ENCODE measurements at places on chromosomes 16 and 17.

- no peak for DNase-seq
Measured at GRCh38 chr17:61729690-61730268, 133.5 kb downstream of the BRIP1 start.

- DNase-seq, result no peak
Measured at GRCh38 chr17:67021743-67022450, 22.5 kb upstream of the CACNG1 start.

DNA sequence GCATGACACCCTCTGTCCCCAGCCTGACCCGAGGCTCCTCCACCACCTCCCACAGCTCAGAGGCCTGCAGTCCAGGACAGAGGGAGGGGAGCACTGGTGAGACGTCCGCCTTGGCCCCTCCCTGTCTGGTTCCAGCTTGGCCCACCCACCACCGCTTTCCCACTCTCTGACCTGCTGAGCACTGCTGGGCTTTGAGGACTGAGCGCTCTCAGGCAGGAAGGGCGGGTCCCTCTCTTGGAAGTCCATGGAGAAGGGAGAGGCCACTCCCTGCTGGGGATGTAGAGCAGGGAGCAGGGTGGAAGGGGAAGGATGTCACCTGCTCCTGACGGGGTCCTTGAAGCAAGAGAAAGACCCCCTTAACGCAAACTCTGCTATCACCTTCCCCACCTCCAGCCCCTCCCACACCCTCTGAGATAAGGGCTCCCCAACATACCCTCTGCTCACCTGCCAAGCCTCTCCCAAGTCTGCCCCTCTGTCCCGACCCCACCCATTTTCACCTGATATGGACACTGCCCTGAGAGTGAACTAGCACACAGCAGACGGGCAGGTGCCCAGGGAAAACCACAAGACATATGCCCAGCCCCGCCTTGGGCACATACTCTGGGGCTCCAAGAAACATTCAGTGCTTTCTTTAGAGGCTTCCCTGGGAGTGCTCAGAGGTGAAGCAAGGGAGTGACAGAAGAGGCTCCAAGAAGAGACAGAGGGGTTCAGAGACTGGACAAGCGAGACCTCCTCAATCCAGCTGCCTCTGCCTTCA lies 1.4 kb downstream of the OSBPL7 start:
- no peak for DNase-seq

DNA sequence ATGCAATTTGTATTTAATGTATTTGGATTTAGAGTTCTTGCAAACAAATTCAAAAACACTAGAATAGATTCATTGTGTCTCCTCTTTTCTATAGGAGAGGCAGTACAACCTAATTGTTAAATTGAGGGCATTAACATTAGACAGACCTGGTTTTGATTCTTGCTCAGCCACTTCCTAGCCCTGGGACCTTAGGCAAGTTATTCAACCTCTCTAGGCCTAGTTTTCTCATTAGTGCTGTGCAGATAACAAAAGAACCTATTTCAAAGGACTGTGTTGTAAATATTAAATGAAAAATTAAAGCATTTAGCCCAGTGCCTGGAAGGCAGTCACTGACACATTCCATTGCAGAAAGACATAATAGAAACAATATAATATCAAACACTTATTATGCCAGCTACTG lies 22.0 kb upstream of the TAOK1 start:
- no peak for DNase-seq

DNA sequence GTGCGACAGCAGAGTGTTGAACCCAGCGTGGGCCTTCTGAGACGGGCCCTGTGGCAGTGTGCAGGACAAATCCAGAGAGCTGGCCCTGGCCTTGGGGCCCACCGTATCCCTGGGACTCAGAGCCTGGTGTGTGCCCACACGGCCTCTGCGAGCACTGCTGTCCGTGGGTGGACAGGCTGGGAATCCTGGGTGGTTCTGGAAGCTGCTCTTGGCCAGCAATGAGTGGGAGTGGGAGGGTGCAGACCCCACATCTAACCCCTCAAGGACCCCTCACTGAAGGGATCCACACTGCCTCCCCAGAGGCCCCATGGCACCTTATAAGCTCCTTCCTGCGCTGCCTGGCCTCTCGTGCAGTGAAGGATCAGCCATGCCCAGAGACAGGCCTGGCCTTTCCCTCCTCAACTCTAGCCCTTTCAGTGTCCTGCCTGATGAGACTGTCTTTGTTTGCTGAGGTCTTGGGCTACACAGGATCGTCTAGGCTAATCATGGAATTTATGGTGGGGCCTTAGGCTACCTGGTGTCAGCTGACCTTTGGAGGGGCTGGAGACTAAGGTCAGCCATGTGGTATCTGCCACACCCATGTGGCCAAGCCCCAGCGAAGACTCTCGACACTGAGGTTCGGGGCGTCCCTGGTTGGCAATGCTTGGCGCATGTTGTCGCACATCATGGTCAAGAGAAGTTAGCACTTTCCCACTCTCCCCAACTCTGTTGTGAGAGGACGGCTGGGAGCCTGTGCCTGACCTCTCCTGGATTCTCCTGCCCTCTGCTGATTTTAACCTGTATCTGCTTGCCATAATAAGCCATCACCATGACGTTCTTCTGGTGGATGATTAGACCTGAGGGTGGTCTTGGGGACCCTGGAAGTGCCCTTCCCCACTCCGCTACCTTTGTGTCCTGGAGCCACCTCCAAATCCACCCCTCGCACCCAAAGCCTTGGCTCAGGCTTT lies 16.4 kb upstream of the GINS2 start:
- no peak for DNase-seq

- no peak for DNase-seq
Measured at GRCh38 chr17:74745548-74746177, 2.8 kb upstream of the NHERF1 start.

DNA sequence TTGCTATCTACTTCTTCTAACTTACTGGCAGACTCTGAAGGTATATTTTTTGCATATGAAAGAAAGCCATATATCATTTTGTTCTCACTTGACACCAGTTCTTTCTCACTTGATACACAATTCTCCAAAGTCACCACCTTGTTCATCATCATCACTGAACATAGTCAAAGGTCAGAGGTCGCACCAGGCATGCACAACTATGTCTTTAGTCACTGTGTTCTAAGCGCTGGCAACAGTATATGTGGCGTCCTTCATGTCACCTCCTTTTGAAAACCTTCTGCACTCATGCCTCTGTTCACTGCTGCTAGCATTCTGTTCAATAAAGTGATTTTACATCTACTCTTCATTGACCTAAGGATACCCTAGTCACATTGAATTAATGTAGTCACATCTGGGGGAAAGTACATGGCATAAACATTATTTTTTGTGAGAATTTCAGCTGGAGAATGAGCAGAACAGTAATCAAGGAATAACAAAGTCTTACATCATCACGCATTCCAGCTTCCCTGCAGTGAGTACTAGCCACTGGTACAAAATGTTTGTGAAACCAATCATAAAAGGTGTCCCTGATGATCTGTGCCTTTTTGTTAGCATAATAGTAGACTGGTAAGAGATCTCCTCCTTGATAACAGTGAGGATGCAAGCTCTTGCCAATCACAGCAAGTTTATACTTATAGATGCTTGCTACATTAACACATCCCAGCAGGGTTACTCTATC lies 20.5 kb upstream of the TBX4 start:
- DNase-seq, result no peak

GRCh38 chr17:59527325-59527917 lies 38.0 kb upstream of the DHX40 start:
- DNase-seq, result no peak

DNA sequence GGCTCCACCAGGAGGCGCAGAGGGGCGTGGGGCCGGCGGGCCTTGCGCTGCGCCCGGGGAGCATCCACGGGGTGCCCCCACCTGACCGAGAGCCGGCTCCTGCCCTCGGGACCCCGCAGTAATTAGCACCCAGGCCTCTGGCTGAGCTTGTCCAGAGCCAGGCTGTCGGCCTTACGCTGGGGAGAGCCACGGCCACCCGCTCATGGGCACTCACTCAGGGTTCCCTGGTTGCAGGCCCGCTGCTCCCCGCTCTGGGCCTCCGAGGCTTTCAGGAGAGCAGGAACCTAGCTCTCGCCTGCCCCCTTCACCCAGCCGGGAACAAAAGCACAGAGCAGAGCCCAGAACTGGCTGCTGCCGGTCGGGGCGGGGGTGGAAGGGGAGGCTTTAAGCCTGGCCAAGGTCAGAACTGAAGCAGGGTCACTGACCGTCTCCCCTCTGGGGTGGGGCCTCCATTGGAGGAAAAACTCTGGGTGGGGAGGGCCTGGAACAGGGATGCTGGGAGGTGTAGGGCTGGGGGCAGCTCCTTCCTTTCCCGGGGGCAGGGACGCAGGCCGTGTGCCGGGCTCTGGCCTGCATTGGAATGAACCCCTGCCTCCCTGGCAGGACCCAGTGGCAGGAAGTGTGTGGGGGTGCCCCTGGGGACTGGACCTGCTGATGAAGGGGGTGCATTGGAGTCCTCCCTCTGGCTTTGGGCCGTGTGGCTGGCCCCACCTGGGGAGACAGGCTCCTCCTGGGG lies 12.3 kb downstream of the GLIS2 start:
- peak; percentile 33 for DNase-seq

DNA sequence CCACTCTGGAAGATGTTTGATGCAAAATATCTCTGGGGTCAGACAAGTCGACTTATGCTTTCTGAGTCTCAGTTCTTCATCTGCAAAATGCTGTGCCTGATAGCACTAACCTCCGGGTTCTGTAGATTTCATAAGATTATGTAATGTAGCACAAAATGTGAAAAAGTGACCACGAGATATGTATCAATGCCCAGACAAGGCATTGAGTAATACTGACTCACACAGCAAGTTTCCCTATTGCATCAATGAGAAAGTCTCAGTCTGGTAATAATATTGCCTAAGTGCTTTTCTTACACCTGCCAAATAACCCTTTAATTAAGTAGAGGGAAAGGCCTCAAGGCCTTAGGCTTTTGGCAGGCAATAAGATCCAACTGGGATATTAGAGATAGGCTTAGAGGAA lies 41.4 kb upstream of the MMP2 start:
- no peak for DNase-seq

DNA sequence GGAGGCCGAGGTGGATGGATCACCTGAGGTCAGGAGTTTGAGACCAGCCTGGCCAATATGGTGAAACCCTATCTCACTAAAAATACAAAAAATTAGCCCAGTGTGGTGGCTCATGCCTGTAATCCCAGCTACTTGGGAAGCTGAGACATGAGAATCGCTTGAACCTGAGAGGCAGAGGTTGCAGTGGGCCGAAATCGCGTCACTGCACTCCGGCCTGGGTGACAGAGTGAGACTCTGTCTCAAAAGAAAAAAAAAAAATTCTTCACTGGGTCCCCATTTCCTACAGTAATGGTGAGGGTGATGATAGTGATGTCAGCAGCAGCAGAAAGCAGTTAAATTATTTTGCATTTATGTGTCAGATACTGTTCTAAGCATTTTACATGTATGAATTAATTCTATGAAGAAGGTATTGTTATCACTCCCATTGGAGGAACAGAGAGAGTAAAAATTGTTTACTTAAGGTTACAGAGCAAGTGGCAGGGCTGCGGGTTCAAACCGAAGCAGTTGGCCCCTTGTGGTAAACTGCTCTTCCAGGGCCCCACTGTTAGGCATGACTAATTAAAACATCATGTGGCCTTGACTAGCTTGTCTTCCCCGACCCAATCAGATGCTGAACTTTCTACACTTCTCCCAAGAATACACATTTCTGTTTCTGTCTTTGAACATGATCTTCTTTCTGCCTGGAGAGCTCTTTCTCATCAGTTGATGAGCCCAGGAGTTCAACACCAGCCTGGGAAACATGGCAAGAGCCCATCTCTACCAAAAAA lies 45.8 kb downstream of the STAT3 start:
- DNase-seq, result no peak

DNA sequence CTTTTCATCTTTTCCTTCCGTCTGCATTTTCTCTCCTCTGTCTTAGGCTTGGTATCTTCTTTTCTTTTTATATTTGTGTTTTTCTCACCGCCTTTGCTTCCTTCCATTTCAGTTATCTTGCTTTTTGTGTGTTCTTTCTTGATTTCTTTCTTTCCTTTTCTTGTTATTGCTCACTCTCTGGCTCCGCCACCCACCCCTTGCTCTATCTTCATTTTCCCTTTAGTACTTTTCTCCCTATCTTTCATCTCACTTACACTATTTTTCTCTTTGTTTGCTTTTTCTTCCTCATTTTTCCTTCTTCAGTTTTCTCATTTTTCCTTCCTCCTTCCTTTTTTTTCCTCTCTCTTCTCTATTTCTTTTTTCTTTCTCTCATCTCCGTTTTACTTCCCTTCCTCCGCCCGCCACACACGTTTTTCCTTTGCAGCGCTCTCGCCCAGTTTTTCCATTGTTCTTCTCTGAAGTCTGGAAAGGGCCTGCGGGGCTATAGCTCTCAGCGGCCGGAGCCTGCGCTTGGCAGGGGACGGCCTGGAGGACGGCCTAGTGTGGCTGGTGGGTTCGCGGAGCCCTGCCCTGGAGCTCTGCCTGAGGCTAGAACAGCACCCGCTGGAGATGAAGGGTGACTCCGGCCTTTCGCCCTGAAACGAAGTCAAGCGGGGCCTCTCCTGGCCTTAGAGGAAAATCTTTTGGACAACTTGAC lies 5.2 kb upstream of the HOXB13 start:
- DNase-seq, result no peak

- peak; percentile 20 for DNase-seq
Measured at GRCh38 chr16:87806641-87807546, 41.1 kb upstream of the KLHDC4 start.

DNA sequence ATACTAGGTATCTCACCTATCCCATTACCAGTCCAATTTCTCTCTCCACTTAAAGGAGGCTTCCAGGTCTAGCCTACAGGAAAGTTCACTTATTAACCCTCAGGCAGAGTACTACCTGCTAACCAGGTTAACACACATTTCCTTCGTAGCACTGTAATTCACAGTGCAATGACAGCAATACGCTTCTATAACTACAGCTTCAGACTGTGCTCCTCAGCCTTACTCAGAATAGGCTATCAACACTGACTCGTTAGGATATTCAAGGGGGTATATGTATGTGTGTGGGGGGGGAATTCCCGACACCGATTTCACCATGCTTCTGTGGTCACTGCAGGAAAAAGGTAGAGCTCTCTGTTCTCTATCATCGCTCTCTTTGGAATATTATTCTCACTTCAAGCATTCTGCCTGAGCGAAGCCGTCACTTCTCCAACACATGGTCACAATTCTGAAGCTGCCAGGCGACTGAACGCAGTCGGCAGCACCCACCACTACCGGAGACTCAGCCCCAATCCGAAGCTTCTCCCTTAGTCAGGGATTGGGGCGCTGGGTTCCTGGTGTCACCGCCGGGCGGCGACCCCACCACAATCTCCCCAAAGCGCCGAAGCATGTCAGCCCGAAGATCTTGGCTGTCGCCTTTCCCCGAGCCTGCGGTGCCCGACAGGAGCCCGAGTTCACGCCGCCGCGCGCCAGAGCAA lies 618 bp downstream of the GGA3 start:
- no peak for DNase-seq

DNA sequence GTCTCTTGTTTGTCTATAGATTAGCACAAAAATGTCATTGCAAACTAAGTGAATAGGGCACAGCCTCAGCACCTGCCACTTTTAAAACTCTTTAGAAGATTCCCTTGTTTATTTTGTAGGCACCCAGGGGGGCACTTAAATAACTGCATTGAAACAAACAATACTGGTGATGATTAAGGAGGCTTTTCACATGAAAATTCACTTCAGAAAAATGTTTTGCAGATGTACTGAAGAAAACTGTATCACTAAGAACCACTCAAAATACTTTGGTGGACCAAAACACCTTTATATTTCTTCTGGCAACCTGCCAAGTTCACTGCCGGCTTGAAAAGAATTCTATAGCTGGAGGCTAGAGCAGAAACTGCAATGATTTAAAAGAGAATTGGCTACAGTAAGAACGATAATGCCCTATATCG lies 281.5 kb downstream of the TOX3 start:
- no peak for DNase-seq

GRCh38 chr16:19804538-19805323 lies 79.9 kb downstream of the GPRC5B start:
- DNase-seq, result no peak
